IPS DF 19.7 (cell line): ENCODE measurements at places on chromosomes 3 and 15.

DNA sequence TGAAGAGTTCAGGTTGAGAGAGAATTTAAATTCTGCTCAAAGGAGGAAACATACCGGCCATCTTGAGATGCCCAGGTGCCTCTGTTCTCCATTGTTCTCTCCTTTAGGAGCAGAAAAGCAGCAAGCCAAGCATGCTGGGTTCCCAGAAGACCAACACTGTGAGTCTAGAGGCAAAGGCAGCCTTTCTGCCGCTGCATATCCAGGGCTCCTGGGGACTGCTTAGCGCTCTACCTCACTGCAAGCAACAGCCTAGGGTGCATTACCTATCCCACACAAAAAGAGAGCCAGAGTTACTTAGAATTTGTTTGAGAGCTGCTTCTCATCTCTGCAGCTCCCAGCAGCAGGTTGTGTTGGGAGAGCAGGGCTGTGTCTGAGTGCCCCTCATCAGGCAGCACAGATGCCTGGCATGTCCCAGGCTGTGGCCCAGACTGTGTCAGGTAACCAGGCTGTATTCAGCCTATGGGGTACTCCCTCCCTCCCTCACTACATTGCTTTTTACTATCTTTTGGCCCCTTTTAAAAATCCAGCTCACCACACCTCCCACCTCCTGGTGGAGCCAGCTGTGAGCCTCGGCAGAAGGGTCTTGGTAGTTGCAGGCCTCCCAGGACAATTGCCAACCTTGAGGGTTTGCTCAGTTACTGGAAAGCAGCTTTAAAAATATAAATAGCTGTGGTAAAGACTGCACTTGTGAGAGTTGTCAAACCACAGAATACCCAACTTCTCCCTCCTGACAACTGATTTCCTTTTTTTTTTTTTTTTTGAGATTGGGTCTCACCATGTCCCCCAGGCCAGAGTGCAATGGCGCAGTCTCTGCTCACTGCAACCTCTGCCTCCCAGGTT, 30.2 kb downstream of the BCL2L10 start:
- DNase-seq: no peak

DNA sequence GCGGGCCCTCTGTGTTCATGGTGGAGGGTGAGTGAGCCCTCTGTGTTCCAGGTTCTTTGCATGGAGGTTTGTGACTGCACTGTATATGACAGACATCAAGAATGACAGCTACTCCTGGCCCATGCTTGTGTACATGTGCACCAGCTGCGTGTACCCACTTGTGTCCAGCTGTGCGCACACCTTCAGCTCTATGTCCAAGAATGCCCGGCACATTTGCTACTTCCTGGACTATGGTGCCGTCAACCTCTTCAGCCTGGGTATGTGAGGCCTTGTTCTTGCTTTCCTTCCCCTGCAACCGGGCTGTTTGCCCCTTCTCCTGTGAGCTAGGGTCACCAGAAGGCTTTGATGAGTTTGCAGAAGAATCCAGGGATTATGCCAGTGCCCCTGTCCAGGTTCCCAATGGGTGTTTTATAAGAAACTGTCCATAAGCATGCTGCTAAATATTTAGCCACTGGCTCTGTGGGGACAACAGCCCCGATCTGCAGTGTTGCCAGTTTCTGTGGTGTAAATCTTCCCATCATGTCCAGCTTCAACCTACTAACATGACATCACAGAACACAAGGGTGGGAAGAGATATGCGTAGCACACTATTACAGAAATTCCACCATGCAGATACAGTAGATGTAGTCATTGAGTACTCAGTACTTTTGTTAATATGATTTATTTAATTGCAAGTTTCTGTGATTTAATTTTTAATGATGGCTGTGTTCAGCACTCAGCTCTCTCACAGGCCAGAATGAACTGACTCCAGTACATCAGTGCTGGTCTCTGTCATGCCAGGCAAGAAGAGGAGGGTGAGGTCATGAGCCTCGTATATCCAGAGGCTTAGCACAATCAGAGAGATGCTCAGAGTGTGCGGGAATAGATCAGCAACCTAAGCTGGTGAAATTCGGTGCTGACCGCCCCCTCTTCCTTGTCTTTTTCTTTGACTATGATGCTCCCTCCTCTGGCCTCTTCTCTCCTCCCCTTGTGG, 29.2 kb upstream of the KIF23 start:
- DNase-seq: no peak

DNA sequence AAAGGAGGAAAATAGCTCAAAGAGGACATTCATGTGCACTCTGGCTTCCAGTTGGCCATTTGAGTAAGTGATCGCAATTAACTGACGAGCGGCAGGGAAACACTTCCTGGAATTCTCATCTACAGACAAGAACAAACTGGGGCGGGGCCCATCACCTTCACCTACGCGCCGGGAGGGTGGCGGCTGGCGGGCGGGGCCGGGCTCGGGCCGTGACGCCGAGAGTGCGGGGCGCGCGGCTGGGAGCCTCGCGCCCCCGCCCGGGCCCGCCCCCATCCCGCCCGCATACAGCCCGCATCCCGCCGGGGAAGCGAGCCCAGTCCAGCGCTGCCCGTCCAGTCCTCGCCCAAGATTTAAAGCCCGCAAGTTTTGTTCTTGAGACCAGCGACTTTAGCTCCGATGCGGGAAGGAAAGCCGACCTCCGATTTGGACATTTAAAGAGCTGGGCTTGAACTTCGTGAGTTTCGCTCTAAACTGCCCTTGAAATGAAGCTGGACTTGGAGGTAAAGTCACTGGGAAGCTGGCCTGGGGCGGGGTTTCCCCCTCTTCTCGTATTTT, at the start of gene B3GNT5:
B3GNT5 (plus strand) TSS at position 281 of the 555 bp plus-strand sequence. CDS start 16,546 bp downstream, outside the sequence.
- no peak for DNase-seq

- DNase-seq: no peak
Measured at GRCh38 chr3:54550221-54550977, 377.5 kb downstream of the LRTM1 start.

GRCh38 chr3:146139586-146140110, 21.3 kb downstream of the PLOD2 start:
- DNase-seq: no peak
